ENCODE measurements at places on chromosomes 13 and 19.
A peak's percentile ranks its signal among the peaks of the same experiment; 100 is the strongest.

- no peak for DNase-seq
Measured at GRCh38 chr13:64767054-64767453, 2463.1 kb downstream of the PCDH9 start.

- no peak for DNase-seq
Measured at GRCh38 chr13:101730420-101731000, 278.0 kb downstream of the ITGBL1 start.

GRCh38 chr13:77521194-77521593 is 14.3 kb upstream of the SCEL start:
- no peak for DNase-seq

GRCh38 chr19:35330475-35330874 is 1.5 kb downstream of the CD22 start:
- no peak for DNase-seq

DNA sequence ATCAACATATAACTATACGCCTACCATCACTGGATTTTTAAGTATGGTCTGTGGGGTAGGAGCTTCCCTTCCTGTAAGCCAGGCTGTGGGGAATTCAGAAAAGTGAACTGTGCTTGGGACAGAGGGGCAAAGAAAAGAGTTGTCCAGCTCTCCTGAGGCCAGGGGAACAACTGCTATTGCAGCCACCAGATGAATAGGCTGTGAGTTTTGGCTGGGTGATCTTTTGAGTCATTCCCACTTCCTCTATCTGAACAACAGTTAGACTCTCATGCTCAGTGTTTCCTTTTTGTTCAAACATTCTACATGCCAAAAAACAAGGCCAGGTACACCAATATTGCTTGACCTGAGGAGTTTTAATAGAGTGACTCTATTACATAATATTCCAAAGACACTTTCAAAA is 426.2 kb upstream of the DACH1 start:
- no peak for DNase-seq

DNA sequence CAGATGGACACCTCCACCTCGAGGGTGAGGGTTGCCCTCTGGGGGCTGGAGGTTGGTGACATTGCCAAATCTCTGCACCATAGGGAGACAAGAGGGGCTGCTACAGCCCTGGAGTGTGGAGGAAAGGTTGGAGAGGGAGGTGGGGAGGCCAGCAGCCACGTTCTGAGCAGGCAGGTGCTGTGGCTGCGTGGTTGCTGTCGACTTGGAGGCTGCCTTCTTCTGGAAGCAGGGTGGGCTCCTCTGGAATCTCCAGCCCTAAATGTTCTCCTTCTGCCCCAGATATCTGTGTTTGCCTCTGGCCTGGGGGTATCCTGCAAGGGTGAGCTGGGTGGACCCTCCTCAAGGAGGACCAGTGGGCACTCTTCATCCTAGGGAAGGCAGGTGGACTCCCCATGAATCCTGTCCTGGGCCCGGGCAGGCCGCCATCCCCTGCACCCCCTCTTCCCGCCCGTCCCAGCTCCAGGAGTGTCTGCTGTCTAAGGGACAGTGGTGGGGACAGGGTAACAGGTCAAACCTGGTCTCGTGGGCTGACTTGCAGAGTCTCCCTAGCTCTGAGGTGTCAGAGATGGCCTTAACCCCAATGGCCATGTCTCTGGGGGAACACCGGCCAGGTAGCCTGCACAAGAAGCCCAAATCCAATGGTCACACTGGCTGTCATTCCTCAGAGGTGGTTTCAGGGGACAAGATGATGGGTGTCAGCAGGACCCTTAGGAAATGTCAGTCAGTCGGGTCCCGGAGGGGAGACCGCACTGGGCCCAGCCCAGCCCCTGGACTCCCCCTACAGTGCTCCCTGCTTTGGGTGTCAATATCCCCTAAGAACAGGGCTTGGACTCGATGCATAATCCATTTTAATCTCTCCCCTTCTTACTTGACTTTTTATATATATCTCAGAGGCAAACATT is 32.3 kb upstream of the ZNF536 start:
- no peak for DNase-seq

DNA sequence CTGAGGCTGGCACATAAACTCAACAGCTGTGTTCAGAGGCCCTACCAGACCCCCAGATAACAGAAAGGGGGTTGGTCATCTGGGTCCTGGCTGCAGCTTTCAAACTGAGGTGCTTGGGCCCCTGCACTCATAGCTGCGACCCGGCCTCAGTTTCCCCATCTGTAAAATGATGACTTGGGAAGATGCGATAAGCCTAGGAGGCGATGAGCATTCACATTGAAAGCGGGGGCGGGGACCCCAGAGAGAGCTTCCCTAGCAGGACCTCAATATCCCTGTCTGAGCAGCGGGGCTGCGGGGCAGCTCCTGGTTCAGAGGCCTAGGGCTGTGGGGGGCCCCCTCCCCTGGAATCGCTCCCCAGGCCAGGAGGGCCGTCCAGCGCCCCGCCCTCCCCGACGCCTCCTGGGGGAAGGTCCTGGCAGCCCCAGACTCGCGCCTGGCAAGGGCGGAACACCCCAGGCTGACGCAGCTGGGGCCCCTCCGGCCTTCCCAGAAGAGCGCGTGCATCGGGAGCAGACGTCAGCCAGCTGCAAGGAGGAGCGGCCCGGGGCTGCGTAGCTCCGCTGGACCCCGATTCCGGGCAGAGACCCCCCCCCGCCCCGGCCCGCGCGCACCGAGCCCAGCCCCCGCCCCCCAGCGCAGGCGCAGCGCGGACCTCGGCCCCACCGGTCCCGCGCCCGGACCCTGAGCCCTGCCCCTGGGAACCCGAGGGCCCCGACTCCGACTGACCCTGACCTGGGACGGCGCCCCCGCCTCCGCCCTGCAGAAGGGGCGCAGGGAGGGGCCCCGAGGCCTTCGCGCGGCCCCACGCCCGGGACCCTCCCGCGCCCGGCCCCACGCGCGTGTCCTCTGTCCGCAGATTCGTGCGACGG is 3.5 kb downstream of the FSTL3 start:
- peak; percentile 72 for DNase-seq

- DNase-seq: peak; percentile 12
Measured at GRCh38 chr19:48591021-48591420, 15.5 kb upstream of the SPACA4 start.

DNA sequence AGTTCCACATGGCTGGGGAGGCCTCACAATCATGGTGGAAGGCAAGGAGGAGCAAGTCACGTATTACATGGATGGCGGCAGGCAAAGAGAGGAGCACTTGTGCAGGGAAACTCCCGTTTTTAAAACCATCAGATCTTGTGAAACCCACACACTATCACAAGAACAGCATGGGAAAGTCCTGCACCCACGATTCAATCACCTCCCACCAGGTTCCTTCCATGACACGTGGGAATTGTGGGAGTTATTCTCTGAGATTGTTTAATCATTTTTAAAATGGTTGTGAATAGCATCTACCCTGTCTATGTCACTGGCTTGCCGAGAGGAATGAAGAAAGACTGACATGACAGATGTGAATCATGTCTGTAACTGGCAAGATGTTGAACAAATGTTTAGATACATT is 301.7 kb downstream of the HS6ST3 start:
- no peak for DNase-seq

DNA sequence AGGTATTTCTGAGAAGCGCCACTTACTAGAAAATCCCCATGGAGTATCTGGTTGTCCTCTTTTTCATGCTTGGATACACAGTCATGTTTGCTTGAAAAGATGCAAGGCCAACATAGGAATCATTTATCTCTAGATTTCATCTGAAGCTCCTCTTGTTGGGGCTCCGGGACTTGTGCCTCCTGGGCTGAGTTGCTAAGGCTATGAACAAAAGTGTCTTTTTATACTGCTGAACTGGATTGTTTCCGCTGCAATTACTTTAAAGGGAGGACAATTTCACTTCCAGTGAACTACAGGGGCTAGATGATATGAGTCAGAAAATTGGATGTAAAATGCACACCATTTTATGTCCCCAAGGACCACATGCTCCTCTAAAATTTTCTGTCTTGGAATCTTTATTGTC is 114.1 kb downstream of the TNFSF13B start:
- no peak for DNase-seq

DNA sequence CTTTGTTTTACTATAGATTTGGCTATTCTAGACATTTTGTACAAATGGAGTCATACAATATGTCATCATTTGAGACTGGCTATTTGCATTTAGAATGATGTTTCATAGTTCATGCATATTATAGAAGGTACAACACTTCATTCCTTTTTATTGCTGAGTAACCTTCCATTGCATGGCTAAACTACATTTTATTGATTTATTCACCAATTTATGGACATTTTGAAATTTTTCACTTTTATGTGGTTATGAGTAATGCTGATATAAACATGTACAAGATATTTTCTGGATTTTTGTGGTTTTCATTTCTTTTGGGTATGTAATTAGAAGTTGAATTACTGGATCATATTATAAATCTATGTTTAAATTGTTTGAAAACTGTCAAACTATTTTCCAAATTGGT is 710.3 kb upstream of the SLITRK5 start:
- peak; percentile 20 for DNase-seq

GRCh38 chr13:39403106-39403505 is 199.9 kb downstream of the LHFPL6 start:
- DNase-seq: no peak

- no peak for DNase-seq
Measured at GRCh38 chr13:113588394-113589111, 4.0 kb downstream of the TFDP1 start.

DNA sequence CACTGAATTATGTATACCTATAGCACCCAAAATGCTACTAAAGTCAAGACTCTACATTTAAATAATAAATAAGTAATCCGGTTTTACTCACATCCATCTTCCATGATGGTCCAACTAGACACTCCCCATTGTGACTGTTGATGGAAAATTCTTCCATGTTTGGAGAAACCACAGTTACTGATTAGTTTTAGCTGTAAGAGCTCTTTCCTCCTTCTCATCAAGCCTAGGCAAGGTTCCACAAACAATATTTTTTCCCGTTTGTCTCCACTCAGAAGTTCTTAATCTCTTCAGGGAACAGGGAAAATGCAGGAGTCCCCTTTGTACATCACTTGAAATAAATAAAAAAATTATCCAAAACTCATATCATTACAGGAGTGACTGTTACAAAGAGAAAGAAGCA is 70.7 kb upstream of the EDNRB start:
- no peak for DNase-seq

- no peak for DNase-seq
Measured at GRCh38 chr19:57887195-57887941, 1.5 kb downstream of the ZNF814 start.

DNA sequence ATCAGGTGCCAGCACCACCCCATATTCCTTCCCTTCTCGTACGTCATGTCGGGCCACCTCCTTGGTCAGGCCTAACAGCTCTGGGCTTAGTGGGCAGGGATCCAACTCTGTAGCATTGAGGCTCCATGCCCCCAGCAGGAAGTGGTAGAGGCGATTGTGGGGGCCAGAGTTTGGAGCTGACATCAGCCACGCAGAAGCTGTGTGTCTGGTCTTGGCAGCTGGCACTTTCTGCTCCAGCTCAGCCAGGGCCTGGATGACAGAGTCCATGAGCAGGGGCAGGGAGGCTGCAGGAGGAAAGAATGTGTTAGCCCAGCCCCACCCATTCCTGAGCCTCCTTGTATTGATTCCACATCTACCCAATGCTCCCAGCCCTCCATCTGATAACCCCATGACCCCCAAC is 3.0 kb downstream of the PGLYRP2 start:
- DNase-seq: no peak

DNA sequence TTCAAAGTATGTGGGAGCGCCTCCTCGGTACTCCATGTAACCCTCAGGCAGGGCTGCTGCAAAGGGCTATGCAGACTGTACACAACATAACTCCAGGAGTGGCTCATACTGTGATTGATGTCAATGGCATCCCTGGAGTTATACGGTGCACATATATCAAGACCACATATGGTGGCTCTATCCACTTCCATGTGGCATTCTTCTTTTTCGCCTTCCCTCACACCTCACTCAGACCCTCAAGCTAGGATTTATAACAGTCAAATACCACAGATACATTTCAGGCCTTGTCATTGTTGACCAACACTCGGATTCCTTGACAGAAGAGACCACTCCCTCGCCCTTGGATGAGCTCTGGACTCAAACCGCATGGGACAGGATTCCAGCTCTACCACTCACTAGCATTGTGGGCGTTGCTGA is 11.3 kb upstream of the UBL3 start:
- peak; percentile 99 for DNase-seq

DNA sequence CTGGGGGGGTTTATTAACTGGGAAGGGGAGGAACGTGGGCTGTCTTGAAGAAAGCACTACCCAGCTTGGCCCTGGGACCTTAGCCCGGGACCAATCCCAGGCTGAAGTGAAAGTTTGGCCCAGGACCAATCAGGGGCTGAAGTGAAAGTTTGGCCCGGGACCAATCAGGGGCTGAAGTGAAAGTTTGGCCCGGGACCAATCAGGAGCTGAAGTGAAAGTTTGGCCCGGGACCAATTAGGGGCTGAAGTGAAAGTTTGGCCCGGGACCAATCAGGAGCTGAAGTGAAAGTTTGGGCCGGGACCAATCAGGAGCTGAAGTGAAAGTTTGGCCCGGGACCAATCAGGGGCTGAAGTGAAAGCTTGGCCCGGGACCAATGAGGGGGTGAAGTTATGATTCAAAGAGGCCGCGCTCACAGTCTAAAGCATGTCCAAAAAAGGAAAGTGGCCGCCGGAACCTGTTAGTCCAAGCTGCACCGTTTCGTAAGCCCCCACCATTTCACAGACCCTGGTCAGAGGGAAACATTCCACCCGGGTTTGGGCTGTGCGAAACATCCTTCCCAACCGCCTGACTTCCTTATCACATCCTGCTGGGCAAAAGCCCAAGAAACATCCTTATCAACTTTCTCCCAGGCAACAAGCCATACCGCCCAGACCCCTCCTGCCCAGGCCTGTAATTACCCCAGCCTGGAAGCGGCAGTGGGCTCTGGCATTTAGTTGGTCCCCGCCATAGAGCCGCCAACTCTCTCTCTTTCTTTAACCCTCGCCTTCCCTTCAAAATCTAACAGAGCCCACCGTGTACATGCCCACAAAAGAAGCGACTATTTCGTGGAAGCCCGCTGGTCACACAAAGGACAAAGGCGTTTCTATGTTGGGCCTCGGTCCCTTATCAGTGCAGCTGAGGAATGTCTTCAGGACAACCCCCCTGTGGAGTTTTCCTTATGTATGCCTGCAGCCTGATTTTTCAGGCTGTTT is 1.1 kb downstream of the ZNF850 start:
- peak; percentile 52 for DNase-seq
